ENCODE measurements at places on chromosomes 6 and 20.

GRCh38 chr20:51563486-51564332, 21.2 kb upstream of the NFATC2 start:
- peak; percentile 79 for DNase-seq

DNA sequence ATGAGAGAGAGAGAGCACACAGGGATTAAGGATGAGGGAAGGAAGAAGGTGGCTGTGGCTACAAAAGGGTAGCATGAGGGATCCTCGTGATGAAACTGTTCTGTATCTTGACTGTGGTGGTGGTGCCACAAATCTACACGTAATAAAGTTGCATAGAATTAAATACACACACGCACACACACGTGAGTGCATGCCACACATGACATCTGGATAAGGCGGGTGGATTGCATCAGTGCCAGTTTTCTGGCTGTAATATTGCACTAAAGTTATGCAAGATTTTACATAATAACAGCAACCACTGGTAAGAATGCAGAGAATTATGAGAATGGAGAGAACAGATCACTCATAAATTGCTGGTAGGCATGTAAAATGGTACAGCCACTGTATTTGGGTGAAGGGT, 16.9 kb upstream of the STK35 start:
- DNase-seq, result peak; percentile 39

GRCh38 chr6:36829919-36830544, 9.2 kb downstream of the CPNE5 start:
- DNase-seq, result no peak

DNA sequence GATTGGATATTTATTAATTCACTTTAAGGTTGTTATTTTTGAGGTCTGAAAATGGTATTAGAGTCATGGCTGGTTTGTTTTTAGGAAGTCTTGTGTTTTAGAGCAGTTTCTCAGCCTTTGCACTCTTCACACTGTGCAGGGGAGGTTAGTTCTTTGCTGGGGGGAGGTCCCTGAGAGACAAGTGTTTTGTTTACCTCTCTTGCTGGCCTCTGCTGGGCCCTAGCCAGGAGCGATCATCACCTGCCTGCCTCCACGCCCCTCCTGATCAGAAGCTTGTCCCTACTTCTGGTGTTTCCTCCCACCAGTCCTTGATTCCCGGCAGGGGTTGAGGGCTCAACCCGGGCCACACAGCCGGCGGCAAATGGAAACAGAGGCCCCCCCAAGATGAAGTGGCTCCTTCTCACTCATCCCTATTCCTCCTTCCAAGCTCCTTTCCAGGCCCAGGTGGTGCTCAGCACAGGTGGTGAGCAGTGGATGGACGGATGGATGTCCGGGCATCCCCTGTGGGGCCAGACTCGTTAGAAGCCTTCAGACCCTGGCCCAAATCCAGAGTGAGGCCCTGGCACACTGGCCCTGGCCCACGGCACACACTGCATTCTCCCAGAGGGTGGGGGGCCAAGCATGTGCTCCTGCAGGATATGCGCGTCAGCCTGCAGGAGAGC, 51.3 kb downstream of the GRM4 start:
- DNase-seq, result no peak

DNA sequence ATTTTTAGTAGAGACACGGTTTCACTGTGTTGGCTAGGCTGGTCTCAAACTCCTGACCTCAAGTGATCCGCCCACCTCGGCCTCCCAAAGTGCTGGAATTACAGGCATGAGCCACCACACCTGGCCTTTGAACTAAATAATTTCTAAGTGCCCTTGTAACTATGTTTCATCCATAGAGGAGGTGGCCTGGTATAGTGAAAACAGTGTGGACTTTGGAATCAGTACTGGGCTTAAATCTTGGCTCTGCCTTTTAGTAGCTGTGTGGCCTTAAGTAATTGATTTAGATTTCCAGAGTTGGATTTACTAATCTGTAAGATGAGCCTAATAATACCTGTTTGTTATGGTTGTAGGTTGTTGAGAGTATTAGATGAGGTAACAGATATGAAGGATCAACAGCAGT, 14.2 kb upstream of the TGM3 start:
- no peak for DNase-seq

DNA sequence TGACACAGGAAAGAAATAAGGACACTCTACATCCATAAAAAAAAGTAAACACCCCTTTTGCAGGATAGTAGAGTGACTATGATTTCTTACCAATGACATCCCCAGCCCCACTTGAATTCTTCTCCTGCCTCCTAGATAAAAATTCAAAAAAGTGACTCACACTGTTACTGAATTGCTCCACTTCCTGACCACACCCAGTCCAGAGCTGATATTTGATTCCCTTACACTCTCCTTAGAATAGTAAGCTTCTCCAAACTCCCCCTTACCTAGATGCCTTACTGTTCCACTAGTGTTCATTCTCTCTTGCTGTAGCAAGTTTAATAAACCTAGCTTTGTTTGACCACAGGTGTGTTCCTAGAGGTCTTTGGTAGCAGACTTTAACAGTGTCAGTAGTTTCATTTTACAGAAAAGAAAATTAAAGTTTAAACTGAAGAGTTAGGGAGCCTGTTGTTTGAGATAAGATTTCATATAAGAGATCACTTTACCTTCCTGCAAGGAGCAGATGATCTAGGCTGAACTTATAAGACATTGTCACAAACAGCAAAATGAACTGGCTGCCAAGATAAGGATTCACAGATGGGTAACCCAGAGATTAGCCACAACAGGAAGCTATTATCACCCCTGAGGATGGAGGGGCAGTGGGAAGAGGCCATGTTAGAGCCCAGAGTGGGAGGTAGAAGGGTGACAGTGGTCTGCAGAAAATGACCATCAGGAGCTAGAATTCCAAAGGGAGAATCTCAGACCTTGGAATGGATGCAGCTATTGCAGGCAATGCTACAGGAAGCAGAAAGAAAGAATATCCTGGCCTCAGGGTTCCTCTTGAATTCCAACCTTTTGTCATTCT, 28.4 kb upstream of the BTN3A2 start:
- DNase-seq, result peak; percentile 86

DNA sequence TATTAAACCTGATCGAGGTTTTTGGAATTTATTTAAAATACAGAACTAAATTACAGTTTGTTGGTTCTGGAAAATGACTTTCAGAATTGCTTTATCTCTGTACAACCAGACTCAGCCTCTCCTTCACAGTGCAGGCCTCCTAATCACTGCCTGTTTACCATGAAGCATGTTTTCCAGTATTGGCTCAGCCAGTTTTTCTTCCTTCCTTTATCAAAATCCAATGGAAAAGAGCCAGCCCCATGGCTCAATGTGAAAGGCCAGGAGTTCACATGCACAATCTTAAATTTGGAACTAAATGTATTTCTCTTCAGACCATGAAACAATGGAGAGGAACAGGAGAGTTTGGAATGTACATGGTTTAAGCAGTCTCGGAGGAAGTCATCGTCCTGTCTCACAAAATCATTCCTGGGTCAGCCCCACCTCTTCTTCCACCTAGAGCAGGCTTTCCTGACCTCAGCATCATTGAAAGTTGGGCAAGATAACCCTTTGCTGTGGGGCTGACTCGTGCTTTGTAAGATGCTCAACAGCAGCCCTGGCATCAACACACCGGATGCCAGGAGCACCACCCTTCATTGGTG, 680.9 kb upstream of the AGPAT4 start:
- DNase-seq, result no peak

GRCh38 chr20:43899274-43900120, 15.2 kb upstream of the TOX2 start:
- DNase-seq, result no peak

GRCh38 chr20:36441027-36441414, 100.3 kb upstream of the MYL9 start:
- no peak for DNase-seq

- no peak for DNase-seq
Observed at GRCh38 chr20:52193133-52193532, 1.6 kb upstream of the ZFP64 start.

GRCh38 chr20:49318430-49319207, 40.8 kb upstream of the ZNFX1 start:
- DNase-seq, result no peak

GRCh38 chr20:51195419-51195901, 172.6 kb upstream of the KCNG1 start:
- DNase-seq, result peak; percentile 77

DNA sequence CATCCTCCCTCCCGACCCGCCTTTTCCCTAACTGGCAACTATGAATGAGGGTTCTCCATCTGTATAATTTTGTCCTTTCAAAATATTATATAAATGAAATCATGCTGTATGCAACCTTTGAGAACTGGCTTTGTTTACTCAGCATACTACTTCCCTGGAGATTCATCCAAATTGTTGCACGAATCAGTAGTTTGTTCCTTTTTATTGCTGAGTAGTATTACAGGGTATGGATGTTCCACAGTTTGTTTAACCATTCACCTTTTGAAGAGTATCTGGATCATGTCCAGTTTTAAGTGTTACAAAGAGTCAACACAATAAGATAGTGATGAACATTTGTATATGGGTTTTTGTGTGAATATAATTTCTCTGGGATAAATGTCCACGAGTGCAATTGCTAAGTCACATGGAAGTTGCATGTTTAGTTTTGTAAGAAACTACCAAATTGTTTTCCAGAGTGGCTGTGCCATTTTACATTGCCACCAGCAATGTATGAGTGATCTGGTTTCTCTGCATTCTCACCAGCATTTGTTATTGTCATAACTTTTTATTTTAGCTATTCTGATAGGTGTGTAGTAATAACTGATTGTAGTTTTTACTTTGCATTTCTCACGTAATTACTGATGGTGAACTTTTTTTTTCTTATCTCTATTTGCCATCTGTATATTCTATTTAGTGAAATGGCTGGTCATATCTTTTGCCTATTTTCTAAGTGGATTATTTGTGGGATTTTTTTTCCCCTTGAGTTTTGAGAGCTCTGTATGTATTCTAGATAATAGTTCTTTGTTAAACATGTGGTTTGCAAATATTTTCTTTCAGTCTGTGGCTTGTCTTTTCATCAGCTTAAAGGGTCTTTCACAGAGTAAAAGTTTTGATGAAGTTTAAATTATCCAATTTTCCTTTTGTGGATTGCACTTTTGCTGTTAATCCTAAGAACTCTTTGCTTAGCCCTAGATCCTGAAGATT, 14.4 kb upstream of the RNF24 start:
- DNase-seq, result no peak

GRCh38 chr6:158647501-158647900, 2.4 kb upstream of the SYTL3 start:
- no peak for DNase-seq

DNA sequence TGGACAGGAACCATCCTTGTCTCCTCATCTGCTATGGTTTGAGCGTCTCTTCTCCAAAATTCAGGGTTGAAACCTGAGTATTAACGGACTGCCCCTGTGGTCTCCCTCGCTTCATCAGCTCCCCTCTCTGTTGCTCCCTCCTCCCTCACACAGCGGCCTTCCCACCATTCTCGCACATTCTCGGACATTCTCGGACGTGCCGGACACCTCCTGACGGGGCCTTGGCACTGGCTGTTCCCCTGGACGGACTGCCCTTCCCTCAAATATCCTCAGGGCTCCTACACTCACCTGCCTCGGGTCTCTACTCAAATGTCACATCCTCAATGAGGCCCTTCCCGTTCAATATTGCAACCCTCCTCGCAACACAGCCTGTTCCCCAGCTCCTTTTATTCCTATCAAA, 115.8 kb downstream of the TBC1D7 start:
- no peak for DNase-seq

DNA sequence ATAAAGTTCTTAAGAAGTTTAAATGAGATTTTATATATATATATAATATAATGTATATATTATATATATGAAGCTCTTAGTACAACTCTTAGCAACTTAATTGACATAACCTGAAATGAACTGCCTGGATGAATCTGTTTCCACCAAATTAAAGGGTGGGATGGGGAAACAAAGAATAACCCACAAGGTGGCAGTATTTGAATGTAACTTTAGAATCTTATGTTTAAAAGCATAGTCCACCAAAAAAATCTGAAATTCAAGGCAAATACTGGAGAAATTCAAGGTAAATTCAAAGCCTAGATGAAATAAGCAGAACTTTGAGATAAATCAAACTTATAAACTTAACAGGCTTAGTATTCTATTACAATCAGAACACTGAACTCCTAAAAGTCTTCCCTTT, 4.4 kb upstream of the IBTK start:
- DNase-seq, result no peak

DNA sequence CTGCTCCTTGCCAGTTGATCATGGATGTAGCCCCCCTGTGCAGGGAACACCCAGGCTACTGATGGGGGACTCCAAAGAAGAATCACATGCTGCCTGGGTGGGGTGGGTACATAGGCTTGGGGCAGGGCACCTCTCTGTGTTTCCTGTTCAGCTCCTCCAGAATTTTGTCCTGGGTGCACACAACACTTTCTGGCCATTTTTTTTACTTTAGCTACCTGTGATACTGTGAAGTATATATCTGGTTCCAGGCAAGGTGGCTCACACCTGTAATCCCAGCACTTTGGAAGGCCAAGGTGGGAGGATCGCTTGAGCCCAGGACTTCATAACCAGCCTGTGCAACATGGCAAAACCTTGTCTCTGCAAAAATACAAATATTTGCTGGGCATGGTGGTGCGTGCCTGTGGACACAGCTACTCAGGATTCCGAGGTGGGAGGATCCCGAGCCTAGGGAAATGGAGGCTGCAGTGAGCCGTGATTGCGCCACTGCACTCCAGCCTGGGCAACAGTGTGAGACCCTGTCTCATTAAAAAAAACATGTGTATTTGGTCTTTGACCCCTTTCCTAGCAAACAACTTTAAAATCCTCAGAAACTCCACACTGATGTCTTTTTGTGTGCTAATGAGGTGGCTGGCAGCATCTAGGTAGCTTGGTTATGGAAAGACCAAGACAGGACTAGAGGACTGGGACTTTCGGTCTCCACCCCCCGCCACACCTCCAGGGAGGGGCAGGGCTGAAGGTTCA, 14.1 kb downstream of the SLC4A11 start:
- no peak for DNase-seq
